Astrocyte of the spinal cord (primary cell): ENCODE measurements at places on chromosomes 4 and X.
A peak's percentile ranks its signal among the peaks of the same experiment; 100 is the strongest.

- DNase-seq = peak; percentile 12
Measured at GRCh38 chr4:170007113-170007512, 19.1 kb downstream of the MFAP3L start.

DNA sequence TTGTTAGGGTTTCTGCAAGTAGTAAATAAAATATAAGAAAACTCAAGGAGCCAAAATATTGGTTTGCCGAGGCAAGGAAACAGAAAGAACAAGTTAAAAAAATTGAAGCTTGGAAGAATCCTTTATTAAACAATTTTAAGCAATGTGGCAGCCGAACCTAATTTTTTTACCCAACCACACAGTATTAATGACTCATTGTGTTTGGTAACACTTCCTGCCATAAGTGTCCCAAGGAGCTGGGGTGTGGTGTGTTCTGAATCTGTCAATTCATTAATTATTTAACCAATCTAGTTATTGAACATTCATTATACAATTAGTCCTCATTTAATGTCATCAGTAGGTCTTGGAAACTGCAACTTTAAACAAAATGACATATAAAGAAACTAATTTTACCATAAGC lies 19.3 kb upstream of the CPE start:
- no peak for DNase-seq

GRCh38 chr4:179836179-179837075 lies 2394.2 kb upstream of the AGA start:
- no peak for DNase-seq

- peak; percentile 37 for DNase-seq
Measured at GRCh38 chr4:182449930-182450439, 206.8 kb downstream of the TENM3 start.

GRCh38 chr4:56139241-56139827 lies 190.6 kb downstream of the CEP135 start:
- no peak for DNase-seq

DNA sequence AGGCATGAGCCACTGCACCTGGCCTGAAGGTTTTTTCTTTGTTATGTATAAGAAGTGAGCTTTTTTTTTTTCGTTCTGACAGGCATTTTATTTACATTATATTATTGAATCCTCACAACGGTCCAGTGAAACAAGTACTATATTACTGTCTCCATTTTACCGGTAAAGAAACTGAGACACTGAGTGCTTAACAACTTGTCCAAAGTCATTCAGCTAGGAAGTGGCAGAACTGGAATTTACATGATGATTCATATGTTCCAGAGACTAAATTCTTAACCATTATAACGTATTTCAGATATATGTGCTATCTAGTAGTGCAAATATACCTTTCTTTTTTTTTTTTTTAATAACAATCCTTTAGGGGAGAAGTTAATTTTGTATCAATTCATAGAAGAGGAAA lies 18.4 kb upstream of the SLC6A14 start:
- DNase-seq = no peak

DNA sequence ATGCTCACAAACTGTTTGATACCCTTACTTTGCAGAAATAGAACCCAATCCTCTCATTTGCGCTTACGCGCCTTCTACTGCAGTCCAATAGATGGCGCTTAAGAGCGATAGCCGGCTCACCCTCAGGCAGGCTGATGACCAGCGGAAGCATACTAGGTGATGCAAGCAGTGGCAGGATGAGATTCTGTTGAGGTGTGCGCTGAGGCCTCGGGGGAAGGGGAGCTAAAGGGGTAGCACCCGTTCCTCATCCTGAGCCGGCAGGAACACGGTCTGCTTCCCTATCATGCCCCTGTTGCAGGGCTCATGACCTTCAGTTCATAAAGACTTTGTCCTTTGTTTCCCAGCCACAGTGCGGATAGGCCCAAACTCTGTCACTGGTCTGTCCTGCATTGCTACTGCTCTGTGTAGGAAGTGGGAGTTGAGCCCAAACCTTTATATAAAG lies 628.9 kb downstream of the TLL1 start:
- DNase-seq = no peak

DNA sequence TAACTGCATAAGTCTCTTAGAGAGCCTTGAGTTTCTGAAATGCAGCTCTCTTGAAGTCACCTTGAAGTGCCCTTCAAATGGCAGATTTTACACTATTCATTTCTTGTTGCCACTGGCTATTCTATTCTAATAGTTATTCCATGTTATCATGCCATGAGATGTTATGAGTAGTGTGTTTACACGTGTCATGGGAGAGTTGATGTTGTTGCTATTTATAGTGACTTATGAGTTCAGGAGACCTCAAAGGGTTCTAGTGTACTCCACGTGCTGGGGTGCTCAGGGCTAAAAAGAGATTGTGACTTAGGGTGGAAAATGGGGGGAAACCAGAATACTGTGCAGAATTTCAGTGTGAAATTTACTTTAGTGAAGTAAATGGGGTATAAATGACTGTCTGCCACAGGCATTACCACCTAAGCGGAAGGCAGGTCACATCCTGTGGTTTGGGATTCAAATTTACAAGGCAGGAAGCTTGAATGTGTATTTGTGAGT lies 77.1 kb upstream of the SLC4A4 start:
- DNase-seq = no peak

GRCh38 chr4:62210486-62210885 lies 1010.4 kb downstream of the ADGRL3 start:
- DNase-seq = peak; percentile 12

GRCh38 chr4:108560616-108561015 lies 59.8 kb upstream of the RPL34 start:
- DNase-seq = peak; percentile 22

DNA sequence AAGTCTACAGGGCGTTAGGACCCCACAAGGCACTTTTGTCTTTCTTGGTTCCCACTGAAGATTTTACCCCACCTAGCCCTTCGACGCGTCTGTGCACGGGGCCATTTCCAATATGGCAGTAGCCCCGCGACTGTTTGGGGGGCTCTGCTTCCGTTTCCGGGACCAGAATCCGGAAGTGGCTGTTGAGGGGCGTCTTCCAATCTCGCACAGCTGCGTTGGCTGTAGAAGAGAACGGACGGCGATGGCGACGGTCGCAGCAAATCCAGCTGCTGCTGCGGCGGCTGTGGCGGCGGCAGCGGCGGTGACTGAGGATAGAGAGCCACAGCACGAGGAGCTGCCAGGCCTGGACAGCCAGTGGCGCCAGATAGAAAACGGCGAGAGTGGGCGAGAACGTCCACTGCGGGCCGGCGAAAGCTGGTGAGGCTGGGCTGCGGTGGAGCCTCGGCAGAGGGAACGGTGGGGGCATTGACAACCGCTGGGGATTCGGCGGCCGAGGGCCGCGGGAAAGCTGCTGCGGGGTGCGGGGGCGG lies at the start of gene USP11:
USP11 (plus strand) TSS at position 207 of the 530 bp plus-strand sequence; CDS start at position 242, 35 bp downstream.
- peak; percentile 53 for DNase-seq

DNA sequence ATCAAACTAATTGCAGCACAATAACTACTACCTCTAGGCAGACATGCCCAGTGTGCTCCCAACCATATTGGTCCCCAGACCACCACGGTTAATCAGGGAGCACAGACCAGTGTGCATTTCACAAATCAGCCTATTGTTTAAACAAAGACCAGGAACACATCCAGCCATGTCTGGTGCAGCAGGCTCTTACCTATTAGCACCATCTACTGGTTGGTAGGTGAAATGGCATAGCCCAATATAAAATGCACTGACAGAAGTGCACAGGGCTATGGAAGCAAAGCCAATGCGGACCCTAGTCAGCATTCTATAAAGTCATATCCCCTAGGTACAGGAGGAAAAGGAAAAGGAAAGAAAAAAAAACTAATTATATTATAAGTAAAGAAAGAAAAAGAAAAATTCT lies 15.5 kb upstream of the CYLC1 start:
- peak; percentile 2 for DNase-seq

DNA sequence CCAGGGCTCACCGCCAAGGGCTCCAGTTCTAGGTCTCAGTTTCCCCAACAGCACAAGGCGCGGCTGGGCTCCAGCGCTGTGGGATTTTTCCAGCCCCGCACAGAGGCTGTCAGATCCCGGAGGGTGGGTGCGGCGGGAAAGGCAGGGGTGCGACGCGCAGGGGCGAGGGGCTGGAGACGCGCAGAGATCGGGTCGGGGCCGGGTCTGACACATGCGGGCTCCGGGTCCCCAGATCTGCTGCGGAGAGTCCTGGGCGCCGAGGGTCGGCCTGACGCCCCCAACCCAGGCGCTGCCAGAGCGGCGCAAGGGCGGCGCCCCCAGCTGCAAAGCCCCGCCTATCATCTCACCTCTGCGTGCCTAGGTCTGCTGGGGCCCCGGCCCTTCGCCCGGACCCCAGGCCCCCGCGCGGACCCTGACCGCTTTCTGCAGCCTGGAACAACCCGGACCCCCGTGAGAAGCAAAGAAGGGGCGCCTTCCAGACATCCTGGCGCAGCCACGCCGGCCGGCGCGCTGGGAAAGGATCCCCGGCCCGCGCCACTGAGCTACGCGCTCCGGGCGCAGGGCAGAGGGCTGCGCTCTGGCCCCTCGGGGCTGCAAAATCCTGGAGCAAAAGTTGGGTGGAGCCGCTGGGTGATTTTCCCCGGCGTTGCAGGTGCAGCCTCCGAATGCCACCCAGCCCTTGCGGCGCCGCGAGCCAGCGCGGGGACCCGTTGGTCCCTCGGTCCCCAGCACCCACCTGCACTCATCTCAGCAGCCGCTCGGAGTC lies 486 bp downstream of the ABLIM2 start:
- DNase-seq = no peak

- no peak for DNase-seq
Measured at GRCh38 chrX:38649221-38649620, 87.9 kb downstream of the TSPAN7 start.

- no peak for DNase-seq
Measured at GRCh38 chr4:26952891-26953290, 92.2 kb downstream of the STIM2 start.

DNA sequence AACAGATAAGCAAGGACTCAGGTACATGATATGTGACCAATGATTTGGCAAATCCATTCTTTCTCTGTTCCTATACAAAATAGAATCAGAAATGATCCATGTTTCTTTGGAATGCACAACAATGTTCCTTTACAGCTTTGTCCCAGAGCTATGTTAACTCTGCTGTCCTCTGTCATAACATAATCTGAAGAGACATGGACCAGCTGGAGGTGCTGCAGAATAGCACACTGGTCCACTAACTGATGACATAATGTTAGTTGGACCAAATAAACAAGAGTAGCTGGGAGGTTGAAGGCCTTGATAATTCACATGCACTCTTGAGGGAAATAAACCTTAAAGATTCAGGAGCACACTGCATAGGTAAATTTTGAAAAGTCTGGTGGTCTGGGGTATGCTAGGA lies 23.0 kb upstream of the DHX15 start:
- DNase-seq = no peak

GRCh38 chr4:23006756-23007155 lies 314.0 kb downstream of the GBA3 start:
- DNase-seq = peak; percentile 77
